ENCODE measurements at places on chromosomes 2 and 18. TPM values are rescaled to one million over a fixed set of nuclear protein-coding genes. Genes with fewer than 3 reads are reported as not detected.

KHK gene
- total RNA-seq: 10.4 TPM

APOB gene
- not detected for total RNA-seq

FAP gene
- not detected for total RNA-seq

CFAP53 gene
- total RNA-seq: 1.9 TPM

RBM43 gene
- total RNA-seq: 4.8 TPM

ST8SIA5 gene
- not detected for total RNA-seq

CHRNG gene
- total RNA-seq: not detected

LRATD1 gene
- total RNA-seq: 3.8 TPM

FBXO48 gene
- total RNA-seq: 1.2 TPM

LHCGR gene
- total RNA-seq: not detected

VWA3B gene
- not detected for total RNA-seq

UGT1A5 gene
- 91.2 TPM for total RNA-seq

KCNF1 gene
- total RNA-seq: 1.0 TPM

RBM44 gene
- 1.5 TPM for total RNA-seq

FAM237A gene
- total RNA-seq: not detected

ASAP2 gene
- total RNA-seq: 66.8 TPM

GAD1 gene
- 4.3 TPM for total RNA-seq
